ENCODE measurements at places on chromosomes 6 and 20.

DNA sequence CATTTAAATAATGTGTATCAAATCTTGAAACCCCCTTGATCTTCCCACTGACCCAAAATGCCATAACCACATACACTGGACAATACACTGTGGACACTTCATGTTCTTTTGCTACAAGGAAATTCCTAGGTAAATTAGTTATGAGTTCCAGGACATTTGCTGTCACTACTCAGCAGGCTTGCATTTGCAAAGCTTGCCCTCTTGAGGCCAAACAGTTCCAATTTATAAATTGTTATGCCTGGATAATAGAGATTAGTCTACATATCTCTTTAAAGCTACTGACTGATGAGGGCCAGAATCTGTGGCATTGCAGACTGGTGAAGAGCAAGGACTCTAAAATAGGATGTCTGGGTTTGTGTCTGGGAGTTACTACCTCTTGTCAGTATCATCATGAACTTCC, 17.4 kb upstream of the RAB32 start:
- no peak for DNase-seq

DNA sequence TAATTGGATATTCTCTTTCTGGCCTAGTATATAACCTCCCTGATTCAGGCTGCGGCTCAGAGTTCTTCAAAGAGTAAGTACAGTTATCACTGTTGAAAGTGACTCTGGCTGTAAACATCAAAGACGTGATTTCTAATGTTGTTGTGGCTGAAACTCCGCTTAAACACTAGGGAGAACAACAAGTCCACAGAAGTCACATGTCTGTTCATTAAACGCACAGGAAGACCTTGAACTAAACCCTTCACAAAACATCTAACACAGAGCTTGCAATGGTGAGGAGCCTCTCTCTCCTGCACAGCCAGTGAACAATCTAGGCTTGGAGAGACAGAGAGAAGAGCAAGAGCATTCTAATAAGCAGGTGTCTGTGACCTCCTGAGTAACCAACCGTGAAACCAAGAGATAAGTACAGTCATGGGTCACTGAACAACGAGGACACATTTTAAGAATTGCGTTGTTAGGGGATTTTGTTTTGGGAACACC, 249.3 kb downstream of the PRKN start:
- DNase-seq: no peak

GRCh38 chr6:139468178-139468819, 93.9 kb upstream of the CITED2 start:
- no peak for DNase-seq

DNA sequence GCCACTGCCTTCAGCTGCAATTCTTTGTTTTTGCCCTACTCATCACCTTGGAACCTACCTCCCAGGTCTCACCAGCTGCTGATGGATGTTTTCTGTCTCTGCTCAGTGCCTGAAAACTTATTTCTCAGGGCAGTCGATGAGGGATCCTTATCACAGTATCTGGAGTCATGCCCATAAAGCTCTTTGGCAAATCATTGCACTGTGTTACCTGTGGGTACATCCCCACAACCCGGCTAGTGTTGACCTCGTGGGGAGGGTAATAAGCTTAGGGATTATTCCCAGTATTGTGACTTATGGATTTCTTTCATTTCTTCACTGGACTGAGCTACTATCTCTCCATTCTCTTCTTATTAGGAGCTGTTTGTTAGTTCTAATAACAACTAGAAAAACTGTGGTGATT, 91.7 kb downstream of the ELOVL5 start:
- DNase-seq: no peak

GRCh38 chr20:38406476-38406875, 28.7 kb downstream of the SNHG17 start:
- no peak for DNase-seq

DNA sequence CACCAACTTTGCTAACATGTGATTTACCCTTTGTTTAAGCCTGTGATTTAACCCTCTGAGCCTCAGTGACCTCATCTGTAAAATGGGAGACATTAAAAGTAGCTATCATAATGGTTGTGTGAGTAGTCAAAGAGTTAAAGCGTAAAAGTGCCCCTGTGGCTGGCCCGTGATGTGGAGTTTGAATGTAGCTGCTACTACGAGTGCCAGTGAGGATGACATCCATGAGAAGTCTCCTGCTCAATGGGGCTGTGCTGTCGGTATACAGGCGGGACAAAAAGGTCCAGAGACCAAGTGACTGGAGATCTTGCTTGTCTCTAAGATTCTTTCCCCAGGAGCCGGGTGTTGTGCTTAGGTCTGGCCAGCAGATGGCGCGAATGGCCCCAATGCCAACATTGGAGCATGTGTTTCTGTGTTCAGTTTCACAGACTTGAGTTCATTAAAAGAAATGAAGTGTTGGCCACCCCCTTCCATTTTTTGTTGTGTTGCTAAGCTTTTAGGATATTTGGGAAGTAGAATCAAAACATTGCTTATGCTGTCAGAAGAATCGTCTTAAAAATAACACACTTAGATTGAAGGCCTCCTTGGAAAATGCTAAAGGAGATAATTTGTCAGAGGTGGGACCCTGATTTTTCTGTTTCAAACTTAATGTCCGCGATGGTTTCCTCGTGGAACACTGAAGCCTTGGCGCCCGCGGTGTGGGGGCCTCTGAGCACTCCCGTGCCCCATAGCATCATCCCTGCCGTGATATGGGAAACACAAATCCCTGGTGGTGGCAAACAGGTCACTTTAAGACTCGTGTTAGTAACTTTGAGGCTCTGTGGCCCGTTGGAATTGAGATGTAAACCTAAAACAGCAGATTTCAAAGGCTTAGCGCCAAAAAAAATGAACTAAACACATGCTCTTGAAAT, 9.3 kb upstream of the RBM38 start:
- DNase-seq: peak; percentile 98

DNA sequence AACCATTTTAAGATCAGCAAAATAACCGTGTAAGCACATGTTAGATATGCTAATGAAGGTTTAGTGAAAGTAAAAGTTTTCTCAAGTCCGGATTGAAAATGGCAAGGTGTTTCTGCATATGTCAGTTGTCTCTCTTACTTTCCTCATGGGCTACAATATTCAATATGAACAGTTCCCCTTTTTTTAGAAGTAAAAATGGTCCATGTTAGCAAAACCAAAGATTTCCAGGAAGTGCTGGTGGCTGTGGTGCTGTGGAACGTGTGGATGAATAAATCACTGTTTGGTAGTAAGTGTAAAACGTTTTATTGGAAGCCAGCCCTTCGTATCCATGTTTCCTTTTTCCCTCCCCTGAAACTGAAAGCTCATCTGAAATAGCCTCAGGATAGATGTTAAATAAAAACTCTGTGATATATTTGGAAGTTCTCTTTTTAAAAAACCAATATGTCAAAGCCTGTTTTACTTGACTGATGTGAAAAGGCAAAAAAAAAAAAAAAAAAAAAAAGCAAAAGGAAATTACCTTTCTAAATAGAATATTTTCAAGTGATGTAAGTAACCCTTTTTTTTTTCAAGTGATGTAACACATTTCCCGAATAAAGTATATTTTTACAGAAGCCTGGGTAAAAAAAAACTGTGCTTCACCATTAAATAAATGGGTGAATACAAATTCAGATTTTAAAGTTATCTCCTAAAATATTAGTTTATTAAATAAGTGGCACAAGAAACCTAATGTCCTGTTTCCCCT, 41.9 kb downstream of the PLEKHG1 start:
- DNase-seq: no peak

GRCh38 chr6:137931849-137932465, 64.9 kb downstream of the TNFAIP3 start:
- DNase-seq: no peak

GRCh38 chr6:14061643-14062042, 55.9 kb upstream of the CD83 start:
- DNase-seq: no peak

DNA sequence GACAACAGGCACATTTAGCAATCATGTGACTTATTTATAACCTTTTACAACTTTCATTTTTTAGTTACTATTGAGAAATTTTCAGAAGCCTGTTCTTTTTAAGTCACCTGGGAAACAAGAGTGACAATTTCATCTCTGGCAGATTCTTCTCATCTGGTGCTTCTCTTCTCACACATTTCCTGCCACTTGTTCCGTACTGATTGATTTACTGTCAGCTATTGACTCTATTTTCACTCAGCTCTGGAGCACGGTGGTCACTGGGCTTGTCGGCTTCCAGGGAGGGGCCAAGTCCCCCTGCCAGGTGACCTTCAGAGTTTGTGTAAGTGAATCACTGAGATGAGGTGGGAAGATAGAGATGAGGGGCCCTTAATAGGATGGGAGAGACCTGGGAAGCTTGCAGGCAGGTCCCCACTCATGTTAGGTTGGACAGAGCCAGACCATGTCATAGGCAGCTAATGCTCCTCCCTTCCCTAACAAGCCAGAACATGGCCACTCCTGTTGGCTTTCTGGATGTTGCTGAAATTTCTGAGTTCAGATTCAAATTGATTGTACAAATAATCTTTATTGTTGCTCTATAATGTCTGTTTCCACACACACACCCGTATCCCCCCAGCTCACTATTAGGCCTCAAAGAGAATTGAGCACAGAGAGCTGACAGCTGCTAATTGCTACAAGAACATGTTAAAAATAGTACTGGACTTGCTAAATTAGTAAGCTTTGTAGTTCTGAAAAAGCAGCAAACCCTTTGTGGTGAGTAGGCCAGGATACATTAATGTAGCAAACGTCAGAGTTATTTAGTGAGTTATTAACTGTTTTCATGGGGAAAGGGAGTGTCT, 13.3 kb downstream of the DUSP22 start:
- no peak for DNase-seq

- no peak for DNase-seq
Observed at GRCh38 chr6:167760979-167761793, 65.5 kb upstream of the AFDN start.

DNA sequence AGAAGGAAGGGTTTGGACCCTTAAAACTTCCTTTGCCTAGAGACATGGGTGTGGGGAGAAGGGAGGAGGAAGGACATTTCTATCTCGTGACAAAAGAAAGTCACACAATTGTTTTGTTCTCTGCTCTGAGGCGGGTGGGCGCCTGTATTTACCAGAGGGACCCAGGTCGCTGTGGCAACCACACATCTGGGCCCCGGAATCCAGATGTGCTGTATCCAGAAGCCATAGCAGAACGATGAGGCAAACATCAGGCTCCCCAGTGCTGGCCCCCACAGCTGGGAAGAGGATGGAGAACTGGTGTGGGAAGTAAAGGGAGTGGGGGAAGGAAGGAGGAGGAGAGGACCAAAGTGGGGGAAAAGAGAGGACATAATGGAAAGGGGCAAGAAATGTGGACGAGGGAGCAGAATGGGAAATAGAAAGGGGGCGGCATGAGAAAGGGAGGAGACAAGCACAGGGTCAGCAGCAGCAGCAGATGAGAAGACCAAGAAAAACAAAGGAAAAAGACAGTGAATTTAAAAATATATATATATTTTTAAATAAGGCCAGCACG, 3.4 kb upstream of the TNXB start:
- no peak for DNase-seq

DNA sequence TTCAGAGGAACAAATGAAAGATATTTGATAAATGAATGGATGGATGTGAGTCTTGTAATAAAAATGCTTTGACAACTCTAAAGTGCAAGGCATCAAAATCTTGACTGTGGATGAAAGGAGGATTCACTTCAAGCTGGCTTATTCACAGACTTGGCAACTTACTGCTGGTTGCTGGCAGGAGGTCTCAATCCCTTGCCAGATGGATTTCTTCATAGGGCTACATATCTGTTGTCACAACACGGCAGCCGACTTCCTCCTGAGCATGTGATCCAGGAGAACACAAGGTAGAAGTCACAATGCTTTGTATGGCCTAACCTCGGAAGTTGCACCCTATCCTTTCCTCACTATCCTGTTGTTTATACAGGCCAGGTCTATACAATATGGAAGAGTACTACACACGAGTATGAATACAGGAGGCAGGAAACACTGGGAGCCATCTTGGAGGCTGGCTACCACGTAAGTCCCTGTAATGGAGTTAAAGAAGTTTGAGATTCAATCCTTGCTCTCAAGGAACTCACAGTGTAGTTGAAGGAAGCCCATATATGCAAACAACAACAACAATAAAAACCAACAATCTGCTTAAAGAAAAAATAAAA, 97.9 kb downstream of the ID4 start:
- DNase-seq: no peak

DNA sequence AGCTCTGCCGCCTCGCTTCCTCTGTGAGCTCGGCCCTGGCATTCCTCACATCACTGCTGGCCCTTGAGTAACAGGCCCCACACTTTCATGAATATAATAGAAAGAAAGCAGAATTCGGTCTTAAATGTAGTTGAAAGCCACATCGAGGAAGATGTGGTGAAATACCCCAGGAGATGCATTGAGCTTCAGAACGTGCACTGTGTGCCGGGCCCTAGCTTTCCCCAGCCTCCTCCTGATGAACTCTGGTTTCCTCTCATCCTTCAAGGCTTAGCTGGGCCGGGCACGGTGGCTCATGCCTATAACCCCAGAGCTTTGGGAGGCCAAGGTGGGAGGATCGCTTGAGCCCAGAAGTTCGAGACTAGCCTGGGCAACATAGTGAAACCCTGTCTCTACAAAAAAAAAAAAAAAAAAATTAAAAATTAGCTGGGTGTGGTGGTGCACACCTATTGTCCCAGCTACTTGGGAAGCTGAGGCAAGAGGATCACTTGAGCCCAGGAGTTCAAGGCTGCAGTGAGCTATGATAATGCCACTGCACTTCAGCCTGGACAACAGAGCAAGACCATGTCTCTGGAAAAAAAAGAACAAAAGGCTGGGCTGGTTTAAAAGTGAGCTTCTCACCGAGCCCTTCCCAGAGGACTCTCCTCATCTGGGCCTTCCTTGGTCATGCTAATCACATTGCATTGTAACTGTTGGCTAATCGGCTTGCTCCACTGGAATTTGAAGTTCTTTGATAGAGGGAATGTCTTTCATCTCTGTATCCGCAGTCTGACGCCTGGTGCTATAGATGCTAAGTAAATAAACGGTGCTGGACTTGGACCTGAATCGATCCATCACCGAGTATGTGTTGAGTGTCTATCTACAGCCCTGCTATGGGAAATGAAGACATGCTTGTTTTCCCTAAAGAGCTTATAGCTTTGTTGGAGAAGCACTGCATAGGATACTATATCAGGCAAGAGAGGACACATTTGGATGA, 43.8 kb upstream of the FOXQ1 start:
- DNase-seq: no peak

DNA sequence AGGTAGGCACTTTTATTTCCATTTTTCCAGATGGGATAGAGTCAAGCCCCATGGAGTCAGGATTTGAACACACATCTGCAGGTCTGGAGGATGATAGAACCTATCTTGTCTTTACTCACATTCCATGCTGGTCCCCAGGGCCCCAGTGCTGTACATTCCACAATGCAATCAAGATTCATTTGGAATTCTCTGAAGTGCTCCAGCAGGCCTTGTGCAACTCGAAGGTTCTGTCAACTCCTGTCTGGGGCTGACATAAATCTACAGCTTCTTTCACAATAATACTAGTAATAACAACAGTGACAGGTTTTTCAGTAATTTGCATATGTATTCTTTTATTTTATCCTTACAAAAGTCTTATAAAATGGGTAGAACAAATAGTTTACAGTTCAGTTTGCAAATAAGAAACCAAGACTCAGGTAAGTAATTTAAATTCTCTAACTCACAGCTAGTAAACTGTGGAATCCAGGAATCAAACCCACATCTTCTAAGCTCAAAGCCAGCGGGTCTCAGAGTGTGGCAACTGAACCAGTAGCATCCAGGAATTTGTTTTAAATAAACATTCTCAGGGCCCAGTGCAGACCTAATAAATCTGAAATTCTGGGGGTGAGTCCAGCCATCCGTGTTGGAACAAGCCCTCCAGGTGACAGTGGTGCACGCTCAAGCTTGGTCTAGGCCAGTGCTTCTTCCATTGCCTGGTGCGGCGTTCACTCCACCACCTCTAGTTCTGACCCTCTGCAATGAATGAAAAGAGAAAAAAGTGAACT, 137.0 kb upstream of the TNFAIP3 start:
- DNase-seq: no peak

- DNase-seq: no peak
Observed at GRCh38 chr6:150741633-150742200, 123.8 kb upstream of the MTHFD1L start.
